Activated naive CD8-positive, alpha-beta T cell treated with anti-CD3 and anti-CD28 coated beads for 36 hours (primary cell): ENCODE measurements at places on chromosomes 2 and 18. TPM values are rescaled to one million over a fixed set of nuclear protein-coding genes. Genes with fewer than 3 reads are reported as not detected.

DTNB gene
- total RNA-seq, result 14.3 TPM

GRCh38 chr2:47554311-47554905 is 151.5 kb downstream of the MSH2 start:
- no peak overlapping the region for H3K27ac ChIP-seq
- no peak for DNase-seq
- no peaks in the 10 kb centered on the region for H3K4me1 ChIP-seq
- H3K4me3 ChIP-seq, result no peak overlapping the region
- peaks cover 4% of the 10 kb centered on the region for H3K36me3 ChIP-seq

VWC2L gene
- not detected for total RNA-seq

- no peak overlapping the region for H3K4me3 ChIP-seq
- no peaks in the 10 kb centered on the region for H3K27me3 ChIP-seq
- no peaks in the 10 kb centered on the region for H3K4me1 ChIP-seq
Measured at GRCh38 chr2:199631129-199631528, 173.4 kb upstream of the SATB2 start.

DNA sequence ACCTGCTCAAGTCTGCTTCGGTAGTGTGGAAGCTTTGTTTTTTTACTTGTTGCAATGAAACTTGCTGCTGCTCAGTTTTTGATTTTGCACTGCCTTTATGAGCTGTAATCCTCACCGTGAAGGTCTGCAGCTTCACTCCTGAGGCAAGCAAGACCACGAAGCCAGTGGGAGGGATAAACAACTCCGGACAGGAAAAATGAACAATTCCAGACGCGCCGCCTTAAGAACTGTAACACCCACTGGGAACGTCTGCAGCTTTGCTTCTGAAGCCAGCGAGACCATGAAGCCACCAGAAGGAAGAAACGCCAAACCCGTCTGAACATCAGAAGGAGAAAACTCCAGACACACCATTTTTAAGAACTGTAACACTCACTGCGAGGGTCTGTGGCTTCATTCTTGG is 245.7 kb upstream of the REG3G start:
- H3K36me3 ChIP-seq, result no peaks in the 10 kb centered on the region
- no peak overlapping the region for H3K4me3 ChIP-seq
- no peaks in the 10 kb centered on the region for H3K27me3 ChIP-seq
- DNase-seq, result no peak

DNA sequence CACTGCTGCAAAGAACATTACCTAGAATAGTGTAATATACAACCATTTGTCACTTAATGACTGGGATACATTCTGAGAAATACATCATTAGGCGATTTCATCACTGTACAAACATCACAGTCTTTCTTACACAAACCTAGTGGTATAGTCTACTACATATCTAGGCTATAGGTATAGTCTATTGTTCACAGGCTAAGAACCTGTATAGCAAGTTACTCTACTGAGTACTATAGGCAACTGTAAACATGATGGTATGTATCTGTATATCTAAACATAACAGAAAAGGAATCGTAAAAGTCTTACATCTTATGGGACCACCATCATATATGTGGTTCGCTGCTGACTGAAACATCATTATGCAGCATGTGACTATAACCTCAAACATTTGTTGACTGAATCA is 21.4 kb downstream of the SP3 start:
- peaks cover 65% of the 10 kb centered on the region for H3K36me3 ChIP-seq
- no peak overlapping the region for H3K4me3 ChIP-seq
- H3K4me1 ChIP-seq, result peaks cover 76% of the 10 kb centered on the region
- no peak overlapping the region for H3K27ac ChIP-seq

AGXT gene
- not detected for total RNA-seq

GRCh38 chr2:147482916-147483669 is 361.7 kb upstream of the ACVR2A start:
- no peaks in the 10 kb centered on the region for H3K36me3 ChIP-seq
- DNase-seq, result no peak
- H3K4me1 ChIP-seq, result no peaks in the 10 kb centered on the region
- no peak overlapping the region for H3K4me3 ChIP-seq

TLX2 gene
- total RNA-seq, result not detected

- peaks cover 41% of the 10 kb centered on the region for H3K36me3 ChIP-seq
- no peak for DNase-seq
- no peaks in the 10 kb centered on the region for H3K27me3 ChIP-seq
- no peak overlapping the region for H3K27ac ChIP-seq
- peaks cover 24% of the 10 kb centered on the region for H3K4me1 ChIP-seq
Measured at GRCh38 chr18:35477497-35477896, 20.3 kb downstream of the INO80C start.

CD8A gene
- total RNA-seq, result 356 TPM

BCL11A gene
- 1.8 TPM for total RNA-seq

- H3K4me1 ChIP-seq, result peaks cover 40% of the 10 kb centered on the region
- DNase-seq, result no peak
- H3K4me3 ChIP-seq, result no peak overlapping the region
- H3K36me3 ChIP-seq, result peaks cover 1% of the 10 kb centered on the region
Measured at GRCh38 chr2:207235621-207236020, 69.9 kb upstream of the KLF7 start.

DNA sequence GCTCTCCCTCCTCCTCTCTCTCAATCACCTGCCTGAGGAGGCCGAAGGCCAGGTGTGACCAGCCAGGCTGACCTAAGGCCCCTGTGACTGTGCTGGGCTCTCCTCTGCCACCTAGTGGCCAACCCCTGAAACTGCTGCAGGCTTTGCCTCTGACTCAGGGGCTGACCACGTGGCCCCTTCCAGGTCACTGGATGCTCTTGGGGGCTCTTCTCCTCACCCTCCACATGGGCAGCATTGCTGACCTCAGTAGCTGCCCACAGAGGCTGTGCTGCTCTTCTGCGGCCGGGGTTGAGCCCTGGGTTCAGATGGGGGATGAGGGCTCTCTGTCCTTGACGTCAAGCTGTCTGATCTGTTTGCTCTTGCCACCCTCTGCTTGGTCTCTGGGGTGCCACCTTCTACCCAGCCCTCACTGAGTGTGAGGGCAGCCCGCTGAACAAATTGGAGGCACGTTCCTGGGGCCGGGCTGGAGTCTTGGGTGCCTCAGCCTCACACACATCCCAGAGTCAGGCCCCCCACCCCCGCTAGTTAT is 122.7 kb downstream of the TWIST2 start:
- peaks cover 20% of the 10 kb centered on the region for H3K27me3 ChIP-seq
- no peaks in the 10 kb centered on the region for H3K4me1 ChIP-seq
- no peaks in the 10 kb centered on the region for H3K36me3 ChIP-seq
- no peak overlapping the region for H3K4me3 ChIP-seq

DNA sequence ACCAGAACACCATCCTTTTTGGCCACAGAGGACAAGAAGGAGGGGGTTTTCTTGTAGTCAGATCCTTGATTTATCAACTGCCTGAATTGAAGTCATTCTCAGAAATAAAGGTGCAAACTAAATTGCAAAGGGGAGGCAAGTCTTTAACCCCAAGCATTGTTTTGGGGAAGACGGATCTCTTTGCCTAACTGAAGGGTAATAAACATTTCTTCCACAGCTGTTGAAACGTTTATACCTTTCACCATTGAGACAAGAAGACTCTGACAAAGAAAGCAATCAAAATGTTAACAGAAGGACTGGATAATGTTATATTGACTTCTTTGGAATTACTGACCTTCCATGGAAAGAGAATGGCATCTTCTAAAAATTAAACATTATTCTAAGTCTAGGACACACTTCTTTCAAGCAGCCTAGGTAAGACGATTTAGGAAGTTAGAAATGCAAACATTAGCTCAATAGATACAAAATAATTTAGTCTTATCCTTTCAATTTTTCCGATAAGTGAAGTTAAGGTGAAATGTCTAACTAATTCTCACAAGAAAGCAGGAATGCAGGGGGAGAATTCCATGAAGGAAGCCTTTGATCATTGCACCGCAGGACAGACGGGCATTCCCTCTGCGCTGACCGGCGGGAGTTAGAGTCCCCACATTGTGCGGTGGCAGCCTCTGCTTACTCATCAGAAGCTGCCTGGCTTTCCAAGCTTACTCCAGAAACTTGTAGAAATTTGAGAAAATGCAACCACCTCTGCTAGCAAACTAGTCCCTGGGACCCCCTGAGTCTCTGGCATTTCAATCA is 69.4 kb upstream of the COPS8 start:
- no peak overlapping the region for H3K27ac ChIP-seq
- no peaks in the 10 kb centered on the region for H3K27me3 ChIP-seq
- H3K4me3 ChIP-seq, result no peak overlapping the region
- H3K4me1 ChIP-seq, result no peaks in the 10 kb centered on the region
- DNase-seq, result no peak

GRCh38 chr2:236928380-236929037 is 157.2 kb upstream of the COPS8 start:
- no peak overlapping the region for H3K27ac ChIP-seq
- peak overlapping the region; percentile 53 for H3K4me3 ChIP-seq
- H3K36me3 ChIP-seq, result no peaks in the 10 kb centered on the region
- DNase-seq, result no peak

- no peaks in the 10 kb centered on the region for H3K4me1 ChIP-seq
- no peak for DNase-seq
- H3K4me3 ChIP-seq, result no peak overlapping the region
- H3K27ac ChIP-seq, result no peak overlapping the region
- peaks cover 9% of the 10 kb centered on the region for H3K36me3 ChIP-seq
Measured at GRCh38 chr2:37786854-37787253, 115.4 kb upstream of the CDC42EP3 start.

- H3K36me3 ChIP-seq, result peaks cover 20% of the 10 kb centered on the region
- peak overlapping the region; percentile 91 for H3K4me3 ChIP-seq
- H3K4me1 ChIP-seq, result peaks cover 38% of the 10 kb centered on the region
Measured at GRCh38 chr2:113234721-113235346, 43.9 kb downstream of the PAX8 start.

CNTNAP5 gene
- not detected for total RNA-seq

PROM2 gene
- total RNA-seq, result 0.30 TPM

DNA sequence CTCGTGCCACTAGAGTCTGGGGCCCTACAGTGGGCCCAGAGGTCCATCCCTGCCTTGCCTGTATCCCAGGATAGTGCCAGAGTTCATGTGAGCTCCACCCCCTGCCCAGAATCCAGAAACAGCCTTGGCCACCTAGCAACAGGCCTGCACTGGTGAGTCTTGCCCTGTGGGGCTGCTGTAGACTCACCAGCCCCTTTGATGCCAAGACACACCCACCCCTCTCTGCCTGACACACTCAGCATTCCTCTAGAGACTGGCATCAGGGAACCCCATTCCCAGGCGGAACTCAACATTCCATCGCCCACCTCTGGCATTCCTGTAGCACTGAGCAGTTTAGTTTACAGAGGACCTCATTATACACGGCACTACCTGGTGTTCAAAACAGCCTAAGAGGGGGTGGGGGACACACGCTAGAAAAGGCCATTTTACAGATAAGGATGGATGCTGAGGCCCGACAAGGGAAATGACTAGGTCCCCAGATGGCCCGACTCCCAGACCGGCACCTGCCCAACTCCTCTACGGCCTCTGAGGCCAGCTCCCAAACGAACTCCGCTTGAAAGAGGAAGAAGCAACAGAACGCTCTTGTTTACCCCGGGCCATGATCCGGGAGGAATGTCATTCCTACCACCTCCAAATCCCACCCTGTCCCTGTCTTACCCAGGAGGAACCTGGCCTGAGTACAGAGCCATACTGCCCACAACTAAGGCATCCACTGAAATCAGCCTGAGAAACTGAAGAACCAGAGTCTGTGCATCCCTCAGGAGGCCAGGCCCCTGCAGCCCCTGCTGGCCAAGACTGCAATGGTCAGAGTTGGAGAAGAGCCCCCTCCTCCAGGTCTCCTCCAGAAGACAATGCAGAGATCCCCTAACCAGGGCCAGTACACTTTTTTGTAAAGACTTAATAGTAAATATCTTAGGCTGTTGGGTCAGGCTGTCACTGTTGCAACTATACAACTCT is 180.2 kb downstream of the TNS1 start:
- no peaks in the 10 kb centered on the region for H3K36me3 ChIP-seq
- H3K4me3 ChIP-seq, result no peak overlapping the region
- H3K27me3 ChIP-seq, result no peaks in the 10 kb centered on the region
- no peaks in the 10 kb centered on the region for H3K4me1 ChIP-seq
- no peak for DNase-seq

- DNase-seq, result no peak
- H3K4me3 ChIP-seq, result no peak overlapping the region
Measured at GRCh38 chr2:222332116-222332515, 33.3 kb upstream of the PAX3 start.

- no peak overlapping the region for H3K4me3 ChIP-seq
- peaks cover 5% of the 10 kb centered on the region for H3K27me3 ChIP-seq
- H3K27ac ChIP-seq, result no peak overlapping the region
- H3K36me3 ChIP-seq, result no peaks in the 10 kb centered on the region
Measured at GRCh38 chr2:90207454-90208058, 1516.1 kb downstream of the RPIA start.

CFAP65 gene
- not detected for total RNA-seq

DNA sequence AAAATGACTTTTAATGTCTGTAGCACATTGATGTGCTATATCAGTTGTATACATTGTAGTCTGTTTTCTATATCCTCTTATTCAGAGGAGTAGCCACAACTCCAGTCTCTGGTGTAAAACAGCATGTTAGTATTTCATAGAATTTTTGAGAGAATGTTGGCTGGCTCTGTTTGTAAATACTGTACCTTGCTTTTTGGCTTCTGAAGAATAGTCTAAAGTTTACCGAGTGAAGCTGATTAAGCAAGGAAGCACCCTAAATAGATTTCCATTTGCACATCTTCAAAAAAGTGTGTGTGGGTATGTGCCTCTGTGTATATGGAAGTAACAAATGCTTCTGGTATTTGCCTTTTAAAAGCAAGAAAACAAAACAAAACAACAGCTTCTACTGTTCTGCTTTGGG is 50.5 kb downstream of the MAP4K4 start:
- H3K27me3 ChIP-seq, result no peaks in the 10 kb centered on the region
- no peak overlapping the region for H3K4me3 ChIP-seq
- H3K4me1 ChIP-seq, result peaks cover 70% of the 10 kb centered on the region
- H3K36me3 ChIP-seq, result peaks cover 3% of the 10 kb centered on the region
- no peak overlapping the region for H3K27ac ChIP-seq
- DNase-seq, result no peak

AQP12B gene
- not detected for total RNA-seq

FRZB gene
- not detected for total RNA-seq
